ENCODE measurements at places on chromosomes 5 and 9.
A peak's percentile ranks its signal among the peaks of the same experiment; 100 is the strongest.

DNA sequence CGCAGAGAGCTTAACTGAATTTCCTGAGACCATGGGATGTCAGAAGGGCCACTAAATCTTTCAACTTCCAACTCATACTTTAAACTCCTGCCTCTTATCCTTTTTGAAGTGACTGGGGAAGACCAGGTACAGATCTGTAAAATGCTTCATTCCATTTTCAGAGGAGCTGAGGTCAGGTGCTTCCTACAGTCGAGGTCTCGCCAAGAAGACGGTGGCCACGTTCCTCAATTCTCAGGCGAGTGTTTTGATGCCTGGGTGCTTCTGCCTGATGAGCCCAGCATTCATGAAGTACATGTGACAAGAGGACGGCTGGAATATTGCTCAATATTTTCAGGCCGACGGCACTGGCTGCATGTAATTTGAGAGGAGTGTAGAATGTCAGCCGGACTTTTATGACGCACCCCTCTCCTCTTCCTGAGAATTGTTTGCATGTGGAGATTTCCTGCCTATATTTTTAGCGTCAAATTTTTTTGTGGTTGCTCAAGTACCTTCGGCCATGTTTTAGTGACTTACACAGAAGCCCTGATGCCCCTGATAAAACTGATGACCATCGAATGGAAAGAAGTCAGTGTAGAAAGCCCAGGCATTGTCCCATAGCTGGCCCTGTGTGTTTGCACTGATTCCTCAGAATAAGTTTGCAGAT lies 38.8 kb upstream of the GLRX start:
- DNase-seq, result no peak

- DNase-seq, result no peak
Measured at GRCh38 chr9:124839612-124840299, 13.5 kb upstream of the WDR38 start.

DNA sequence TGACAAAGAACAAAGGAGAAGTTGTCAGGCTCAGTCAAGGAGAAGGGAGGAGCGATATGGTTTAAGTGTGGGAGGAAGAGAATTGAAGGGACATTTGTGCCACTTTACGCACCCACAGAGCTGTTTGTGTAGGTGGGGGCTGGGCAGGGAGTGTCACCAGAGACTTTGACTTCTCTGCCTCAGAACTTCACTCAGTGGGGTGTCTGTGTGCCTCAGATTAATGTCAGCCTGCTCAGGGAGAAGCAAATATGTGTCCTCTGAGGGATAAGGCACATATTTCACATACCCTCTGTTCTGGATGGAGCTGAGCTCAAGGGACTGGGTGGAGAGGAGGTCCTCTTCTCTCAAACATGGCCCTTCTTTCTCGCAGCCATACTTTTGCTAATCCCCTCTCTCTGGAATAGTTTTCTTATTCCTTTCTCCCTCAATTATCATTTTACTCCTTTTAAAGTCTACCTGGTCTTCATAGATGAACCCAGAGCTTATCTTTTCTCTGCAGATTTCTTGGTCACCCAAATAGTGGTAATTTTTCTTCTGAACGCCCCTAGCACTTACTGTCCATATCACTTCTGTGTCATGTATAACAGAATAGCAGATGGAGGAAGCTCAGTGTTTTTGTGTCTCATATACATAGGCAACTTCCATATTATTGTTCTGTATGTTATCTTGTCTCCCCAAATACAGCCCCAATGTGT lies 77.0 kb downstream of the IQGAP2 start:
- DNase-seq, result no peak

GRCh38 chr5:135263022-135263668 lies 135.9 kb downstream of the MACROH2A1 start:
- no peak for DNase-seq

DNA sequence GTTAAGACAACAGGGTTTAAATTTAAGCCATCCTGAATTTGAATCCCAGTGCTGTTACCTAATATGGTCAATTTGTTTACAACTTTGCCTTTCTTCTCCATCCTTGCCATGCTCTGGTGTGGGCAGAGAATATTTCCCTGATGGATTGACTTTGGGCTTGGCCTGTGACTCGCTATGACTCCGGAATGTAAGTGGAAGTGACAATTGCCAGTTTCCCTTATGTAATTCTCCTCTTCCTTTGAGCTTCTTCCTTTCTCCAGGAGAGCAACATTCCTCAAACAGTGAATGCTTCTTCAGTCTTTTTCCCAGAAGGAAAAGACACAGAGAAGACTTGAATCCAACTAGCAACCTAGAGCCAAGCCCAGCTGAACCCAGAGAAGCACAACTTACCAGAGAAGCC lies 159.1 kb downstream of the LURAP1L start:
- DNase-seq, result no peak

- no peak for DNase-seq
Measured at GRCh38 chr9:116499986-116500871, 186.9 kb upstream of the TRIM32 start.

DNA sequence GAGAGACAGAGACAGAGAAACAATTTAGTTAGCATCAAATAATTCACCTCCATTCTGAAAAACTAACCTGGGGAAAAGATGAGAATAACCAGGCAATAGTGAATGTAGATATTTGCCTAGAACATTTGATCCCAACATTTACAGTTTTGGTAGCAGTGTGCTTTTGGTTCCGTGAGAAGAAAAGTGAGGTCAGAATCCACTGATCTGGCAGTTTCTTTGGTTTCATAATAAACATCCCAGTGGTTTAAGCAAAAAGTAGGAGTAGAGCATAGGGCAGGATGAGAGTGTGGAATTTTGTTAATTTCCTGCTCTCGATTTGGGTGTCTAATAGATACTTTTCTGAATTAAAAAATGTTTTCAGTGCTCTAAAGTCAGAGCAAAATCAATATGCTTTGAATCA lies 887.0 kb downstream of the NR2F1-AS1 start:
- no peak for DNase-seq

- DNase-seq, result peak; percentile 69
Measured at GRCh38 chr5:10563945-10564837, at the start of gene ANKRD33B. TSS of gene ANKRD33B (plus strand) at chr5:10564070. CDS start at chr5:10564468, 398 bp downstream.

All from activated CD4-positive, alpha-beta T cell treated with anti-CD3 and anti-CD28 coated beads, Interleukin-2, amount 50 U/mL, for 4 hours (primary cell).